8988T (cell line): ENCODE measurements at places on chromosomes 7 and 10.

DNA sequence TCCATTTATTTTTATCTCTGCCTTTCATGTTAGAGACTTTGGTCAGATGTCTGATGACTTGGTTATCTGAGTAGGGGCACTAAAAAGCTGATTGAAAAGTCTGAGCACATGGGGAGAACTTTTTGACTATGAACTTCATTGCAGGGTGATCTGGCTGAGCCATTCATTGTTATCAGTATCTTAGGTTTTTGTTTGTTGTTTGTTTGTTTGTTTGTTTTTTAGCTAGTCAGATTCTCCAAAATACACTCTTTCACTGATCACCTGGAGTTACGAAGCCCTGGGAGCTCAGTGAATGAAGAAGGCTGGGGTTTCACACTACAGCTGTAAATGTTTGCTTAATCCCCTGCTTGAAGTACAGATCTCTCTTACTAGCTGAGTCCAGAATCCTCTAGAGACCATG, 28.6 kb upstream of the DLG5 start:
- DNase-seq = no peak

DNA sequence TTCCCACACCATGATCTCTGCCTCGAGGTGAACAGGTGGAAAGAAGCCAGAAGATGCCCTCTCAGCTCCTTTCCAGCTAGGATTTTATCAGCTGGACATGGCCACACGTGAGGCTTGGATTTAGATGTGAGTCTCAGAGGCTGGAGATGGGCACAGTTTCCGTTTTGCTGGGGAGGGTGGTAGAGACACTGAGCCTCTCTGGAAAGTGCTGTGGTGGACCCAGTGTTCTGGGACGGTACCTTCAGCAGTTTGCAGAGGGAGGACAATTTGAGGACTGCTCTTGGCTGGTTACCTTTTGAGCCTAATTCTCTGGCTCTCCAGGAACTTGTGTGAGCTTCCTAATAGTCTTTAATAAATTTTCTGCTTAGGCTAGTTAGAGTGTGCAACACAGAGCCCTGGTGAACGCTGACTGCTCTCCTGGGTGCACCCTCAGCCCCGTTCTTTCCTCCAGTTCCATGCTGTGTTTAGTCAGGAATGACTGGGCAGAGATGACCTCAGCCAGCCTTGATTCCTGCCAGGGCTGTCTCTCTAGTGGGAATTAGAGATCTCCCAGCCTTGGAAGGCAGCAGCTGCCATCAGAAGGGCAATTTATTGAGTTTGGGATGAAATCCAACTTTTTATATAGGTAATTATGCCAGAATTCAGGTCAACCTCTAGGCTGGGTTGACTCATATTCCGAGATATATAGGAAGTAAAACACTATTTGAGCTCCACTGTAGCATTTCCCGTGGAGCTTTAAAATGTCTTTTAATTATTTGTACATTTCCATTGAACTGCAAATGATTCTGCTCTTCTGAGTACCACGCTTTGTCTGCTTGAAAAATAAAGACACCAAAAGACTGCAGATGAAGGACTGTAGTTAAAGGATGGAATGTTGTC, 103.9 kb downstream of the GATA3 start:
- no peak for DNase-seq

DNA sequence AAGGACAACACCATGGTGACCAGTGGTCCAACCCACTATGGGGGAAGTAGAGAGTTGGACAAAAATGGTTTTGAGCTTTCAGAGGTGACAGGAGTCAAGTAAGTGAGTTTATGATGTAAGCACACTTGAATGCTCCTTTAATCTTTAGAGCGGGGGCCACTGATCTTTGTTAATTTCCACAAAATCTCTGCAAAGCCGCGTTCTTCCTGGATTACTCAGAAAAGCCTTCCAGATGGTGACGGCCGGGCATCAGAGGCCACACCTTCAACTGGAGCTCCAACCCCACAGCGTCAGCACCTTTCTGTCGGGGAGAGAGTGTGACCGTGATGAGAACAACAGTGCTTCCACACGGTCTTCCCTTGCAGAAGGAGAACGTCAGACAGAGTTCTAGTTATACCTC, 35.2 kb upstream of the KLF6 start:
- DNase-seq = no peak

DNA sequence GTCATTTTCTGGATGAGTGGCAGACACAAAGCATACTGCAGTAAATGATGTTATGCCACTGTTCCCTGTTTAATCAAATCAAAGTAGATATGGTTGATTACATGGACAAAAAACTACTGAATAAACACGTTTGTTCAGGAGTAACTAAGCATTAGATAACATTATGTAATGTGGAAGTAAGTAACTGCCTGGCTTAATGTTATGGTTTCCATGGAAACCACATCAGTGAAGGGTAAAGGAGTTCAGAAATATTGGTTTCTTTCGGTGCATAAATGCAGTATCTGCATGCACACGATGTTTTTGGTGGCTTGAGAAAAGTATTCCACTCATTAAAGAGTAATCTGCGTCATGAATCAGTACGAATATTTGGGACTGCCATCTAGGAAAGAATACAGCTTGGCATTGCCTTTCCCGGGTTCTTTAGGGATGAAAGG, 131.3 kb upstream of the PRKCQ start:
- DNase-seq = no peak

DNA sequence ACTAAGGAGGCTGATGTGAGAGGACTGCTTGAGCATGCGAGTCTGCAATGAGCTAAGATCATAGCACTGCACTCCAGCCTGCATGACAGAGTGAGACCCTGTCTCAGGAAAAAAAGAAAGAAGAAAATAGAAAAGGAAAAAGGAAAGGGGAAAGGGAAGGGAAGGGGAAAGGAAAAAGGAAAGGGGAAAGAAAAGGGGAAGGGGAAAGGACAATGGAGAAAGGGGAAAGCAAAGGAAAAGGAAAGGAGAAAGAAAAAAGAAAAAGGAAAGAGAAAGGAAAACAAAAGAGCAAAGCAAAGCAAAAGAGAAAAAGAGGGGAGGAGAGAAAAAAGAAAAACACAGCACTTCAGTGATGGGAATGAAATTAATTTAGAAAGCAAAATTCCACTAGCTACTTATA, 179.3 kb downstream of the SRPK2 start:
- DNase-seq = no peak

DNA sequence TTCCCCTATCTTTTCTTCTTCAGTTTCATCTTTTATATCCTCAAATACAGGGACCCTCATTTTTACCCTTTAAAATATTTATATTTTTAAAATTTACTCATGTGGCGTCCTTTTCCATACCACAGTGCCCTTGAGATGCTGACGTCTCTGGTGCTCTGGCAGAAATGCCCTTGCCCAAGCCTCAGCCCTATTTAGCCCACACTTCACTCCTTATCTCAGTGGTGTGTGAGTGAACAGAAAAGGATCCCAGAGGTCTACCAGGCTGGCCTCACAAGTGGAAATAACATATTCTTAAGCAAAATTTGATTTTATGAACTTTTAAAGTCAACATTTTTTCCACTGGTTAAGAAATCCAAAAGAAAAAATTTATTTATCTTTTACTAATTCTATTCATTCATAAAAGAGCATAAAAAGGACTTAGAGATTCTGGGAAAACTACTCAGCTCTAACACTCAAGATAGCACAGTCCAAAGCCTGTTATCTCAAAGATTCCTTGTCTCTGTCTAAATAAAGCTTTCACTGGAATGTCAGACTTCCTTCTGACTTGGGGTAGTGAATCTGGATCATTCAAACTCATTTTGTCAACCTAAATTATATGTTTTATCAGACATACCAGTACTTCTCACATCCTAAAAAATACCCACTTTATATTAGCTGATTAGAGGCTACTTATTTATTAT, at the start of gene NEBL:
Gene NEBL, minus strand, starts transcription at position 166 of the 680 bp plus-strand sequence. Its CDS starts 106 bp downstream, at position 60.
- no peak for DNase-seq

DNA sequence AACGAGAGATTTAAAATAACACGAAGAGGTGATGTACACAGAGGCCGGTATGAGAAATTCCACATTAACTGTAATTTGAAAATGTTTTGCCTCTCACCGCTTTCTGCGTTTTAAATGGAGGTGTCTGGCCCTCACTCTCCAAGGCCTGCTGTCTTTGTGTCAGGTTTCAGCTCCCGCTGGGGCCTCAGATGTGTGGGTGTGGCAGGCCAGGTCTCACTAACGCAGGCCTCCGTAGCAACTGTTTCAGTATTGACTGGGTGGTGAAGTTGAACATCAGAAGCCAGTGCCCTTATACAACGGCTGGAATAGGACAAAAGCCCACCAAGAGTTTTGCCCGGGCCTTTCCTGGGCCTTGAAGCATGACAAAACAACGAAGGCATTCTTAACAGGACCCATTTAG, 303.1 kb downstream of the ADARB2 start:
- DNase-seq = no peak

GRCh38 chr7:153433223-153433622, 619.0 kb upstream of the DPP6 start:
- DNase-seq = no peak

- no peak for DNase-seq
Observed at GRCh38 chr10:73585327-73585726, 5.8 kb downstream of the USP54 start.

DNA sequence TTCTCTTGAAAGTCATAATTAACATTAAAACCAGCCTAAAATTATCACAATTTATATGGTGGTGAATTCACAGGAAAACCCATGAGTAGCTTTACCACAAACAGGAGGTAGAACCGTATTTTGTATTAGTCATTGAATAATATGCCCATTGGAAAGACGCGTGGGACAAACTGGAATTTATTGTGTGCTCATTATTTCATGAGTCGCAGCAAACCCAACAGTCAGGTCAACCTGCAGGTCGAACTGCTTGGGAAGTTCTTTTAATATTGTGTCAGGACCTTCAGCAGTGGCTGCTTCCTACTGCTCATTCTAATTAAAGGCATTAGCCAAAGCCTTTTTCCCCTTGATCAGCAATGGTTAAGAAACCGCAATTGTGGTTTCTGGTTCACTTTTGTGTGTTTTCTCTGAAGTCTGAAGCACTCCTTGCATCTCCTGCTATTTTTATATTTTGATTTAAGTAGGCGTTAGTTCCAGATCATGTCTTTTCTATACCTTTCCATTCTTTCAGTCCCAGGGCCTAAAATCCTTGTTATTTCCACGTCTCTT, 100.1 kb downstream of the RAB11FIP2 start:
- no peak for DNase-seq

DNA sequence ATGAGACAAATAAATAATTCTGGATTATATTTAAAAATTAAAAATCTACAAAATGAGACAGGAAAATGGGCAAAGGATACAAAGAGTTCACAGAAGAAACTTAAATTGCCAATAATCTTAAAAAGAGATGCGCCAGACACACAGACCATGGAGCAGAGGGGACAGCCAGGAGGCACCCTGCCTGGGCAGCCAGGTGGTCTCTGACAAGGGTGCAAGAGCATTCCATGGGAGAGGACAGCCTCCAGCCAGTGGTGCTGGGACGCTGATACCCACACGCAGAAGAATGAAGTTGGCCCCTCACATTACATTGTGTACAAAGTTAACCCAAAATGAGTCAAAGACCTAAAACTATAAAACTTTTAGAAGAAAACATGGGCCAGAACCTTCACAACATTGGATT, 106.3 kb downstream of the NKX6-2 start:
- no peak for DNase-seq

DNA sequence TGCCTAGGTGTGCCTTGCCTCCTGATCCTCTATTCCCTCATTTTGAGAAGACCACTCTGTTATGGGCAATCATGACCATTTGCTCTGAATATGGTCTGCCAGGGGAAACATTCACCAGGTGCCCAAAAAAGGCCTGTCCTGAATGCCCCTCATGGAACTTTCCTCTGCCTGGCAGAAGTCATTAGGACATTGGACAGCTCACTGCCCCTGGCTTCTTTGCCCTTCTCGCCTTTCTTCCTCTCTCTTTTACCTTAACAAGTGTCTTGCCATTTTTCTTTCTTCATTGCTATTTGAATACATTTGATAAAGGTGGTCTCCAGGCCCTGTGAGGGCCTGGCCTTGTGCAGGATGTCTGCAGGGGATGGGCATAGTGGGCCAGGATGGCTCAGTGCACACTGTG, 20.3 kb downstream of the MBL2 start:
- DNase-seq = no peak

- no peak for DNase-seq
Observed at GRCh38 chr7:31027161-31027965, 24.7 kb upstream of the ADCYAP1R1 start.

DNA sequence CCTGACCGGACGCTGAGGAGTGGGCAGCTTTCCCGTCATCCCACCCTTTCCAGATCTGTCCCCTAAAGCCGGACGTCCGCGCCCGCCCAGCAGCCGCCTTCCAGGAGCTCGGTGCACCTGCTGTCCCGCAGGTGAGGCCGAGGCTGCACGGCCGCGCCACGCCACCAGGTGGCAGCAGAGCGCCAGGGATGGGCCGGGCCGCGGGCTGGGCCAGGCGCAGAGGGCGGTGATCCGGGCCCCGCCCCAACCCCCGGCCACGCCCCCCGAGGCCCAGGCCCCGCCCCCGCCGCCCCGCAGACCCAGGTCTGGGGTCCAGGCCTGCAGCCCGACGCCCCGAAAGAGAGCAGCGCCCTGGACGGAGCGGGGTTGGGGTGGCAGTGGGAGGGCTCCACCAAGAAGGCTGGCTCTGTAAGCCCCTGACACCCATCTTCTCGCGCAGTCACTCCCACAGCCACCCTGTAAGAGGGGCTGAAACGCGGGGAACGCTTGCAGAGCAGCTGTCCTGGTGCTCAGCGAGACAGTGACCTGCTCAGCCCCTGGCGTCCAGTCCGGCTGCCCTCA, 32.2 kb downstream of the FOXL3 start:
- DNase-seq = peak; percentile 56
